ENCODE measurements at places on chromosomes 2 and 18. TPM values are rescaled to one million over a fixed set of nuclear protein-coding genes. Genes with fewer than 3 reads are reported as not detected.

ZSWIM2 gene
- not detected for total RNA-seq

ANKAR gene
- 7.9 TPM for total RNA-seq

- DNase-seq: no peak
Observed at GRCh38 chr2:216807857-216808272, 52.0 kb downstream of the TNP1 start.

GRCh38 chr2:102048465-102048864 is 56.7 kb downstream of the IL1R2 start:
- no peak for DNase-seq

CACNB4 gene
- total RNA-seq: 1.7 TPM

- DNase-seq: no peak
Observed at GRCh38 chr2:7031547-7032245, 114.5 kb downstream of the RNF144A start.

- DNase-seq: no peak
Observed at GRCh38 chr2:182321096-182321495, 105.7 kb downstream of the PDE1A start.

DNA sequence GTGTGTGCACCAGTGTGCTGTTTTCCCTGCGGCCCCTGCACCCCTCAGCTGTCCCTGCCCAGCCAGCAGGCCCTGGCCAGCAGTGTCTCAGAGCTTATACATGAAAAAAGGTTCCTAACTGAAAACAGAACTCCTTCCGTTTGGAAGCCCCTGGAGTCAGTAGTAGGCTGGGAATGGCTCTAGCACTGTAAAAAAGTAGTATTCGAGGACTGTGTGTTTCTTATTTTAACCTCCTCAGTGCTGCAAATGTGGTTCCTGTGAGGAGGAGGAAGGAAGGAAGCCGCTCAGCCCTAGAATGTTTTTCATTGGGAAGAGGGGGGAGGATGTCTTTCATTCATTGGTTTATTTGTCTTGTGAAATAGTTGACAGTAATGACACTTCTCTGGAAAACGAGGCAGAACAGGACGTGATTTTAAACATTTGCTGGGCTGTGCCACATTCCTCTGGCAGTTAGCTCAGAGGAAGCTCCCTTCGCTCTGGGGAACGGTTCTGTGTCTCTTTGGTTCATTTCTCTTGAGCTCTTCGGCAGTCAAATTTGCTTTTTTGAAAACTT is 103.5 kb downstream of the SPTBN1 start:
- DNase-seq: no peak

GRCh38 chr18:51278045-51278649 is 80.7 kb upstream of the MEX3C start:
- DNase-seq: no peak

DNA sequence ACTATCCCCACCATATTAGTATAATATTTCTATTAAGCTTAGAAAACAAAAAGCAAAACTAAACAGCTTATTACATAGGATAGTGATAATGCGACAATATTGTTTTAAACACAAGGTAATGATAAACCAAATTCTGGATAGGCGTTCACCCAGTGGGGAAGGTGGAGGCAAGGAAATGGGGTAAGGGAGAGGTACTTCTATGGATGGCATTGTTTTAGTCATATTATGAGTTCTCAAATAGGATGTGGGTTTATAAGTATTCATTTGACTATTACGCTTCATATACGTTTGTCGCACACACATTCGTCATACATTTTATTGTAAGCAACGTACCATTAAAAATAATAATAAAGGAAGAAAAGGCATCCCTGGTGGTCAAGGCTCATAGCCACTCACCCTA is 88.8 kb upstream of the DNMT3A start:
- no peak for DNase-seq

- peak; percentile 26 for DNase-seq
Observed at GRCh38 chr2:235095569-235095968, 143.8 kb downstream of the SH3BP4 start.

DNA sequence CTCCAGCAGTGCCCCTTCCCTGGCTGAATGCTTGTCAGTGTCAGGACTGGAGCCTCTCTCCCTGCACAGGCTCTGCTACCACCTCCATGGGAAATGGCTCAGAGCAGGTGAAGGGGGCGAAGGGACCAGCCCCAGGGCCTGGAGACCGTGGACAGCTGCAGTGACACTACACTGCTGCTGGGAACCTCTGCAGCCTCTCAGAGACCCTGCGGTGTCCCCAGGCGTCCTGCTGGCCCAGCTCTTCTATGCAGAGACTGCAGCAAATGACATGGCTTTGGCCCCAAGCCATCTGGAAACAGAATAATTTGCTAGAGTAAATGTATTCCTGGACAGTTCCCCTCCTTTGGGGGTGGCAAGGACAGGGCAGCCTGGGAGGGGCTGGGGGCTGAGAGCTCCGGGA is 53.2 kb downstream of the CIB4 start:
- no peak for DNase-seq

GRCh38 chr2:102425441-102426132 is 2.6 kb downstream of the IL18RAP start:
- no peak for DNase-seq

NT5DC4 gene
- not detected for total RNA-seq

- no peak for DNase-seq
Observed at GRCh38 chr2:178330175-178331017, 120.6 kb downstream of the PRKRA start.

STARD7 gene
- total RNA-seq: 91.8 TPM

- DNase-seq: no peak
Observed at GRCh38 chr2:112640800-112641675, 4.7 kb upstream of the SLC20A1 start.

GRCh38 chr2:77552956-77553355 is 30.8 kb upstream of the LRRTM4 start:
- DNase-seq: no peak

GRCh38 chr2:179454443-179455171 is 190.0 kb upstream of the SESTD1 start:
- no peak for DNase-seq

- no peak for DNase-seq
Observed at GRCh38 chr2:235413064-235413463, 80.8 kb upstream of the AGAP1 start.

DNA sequence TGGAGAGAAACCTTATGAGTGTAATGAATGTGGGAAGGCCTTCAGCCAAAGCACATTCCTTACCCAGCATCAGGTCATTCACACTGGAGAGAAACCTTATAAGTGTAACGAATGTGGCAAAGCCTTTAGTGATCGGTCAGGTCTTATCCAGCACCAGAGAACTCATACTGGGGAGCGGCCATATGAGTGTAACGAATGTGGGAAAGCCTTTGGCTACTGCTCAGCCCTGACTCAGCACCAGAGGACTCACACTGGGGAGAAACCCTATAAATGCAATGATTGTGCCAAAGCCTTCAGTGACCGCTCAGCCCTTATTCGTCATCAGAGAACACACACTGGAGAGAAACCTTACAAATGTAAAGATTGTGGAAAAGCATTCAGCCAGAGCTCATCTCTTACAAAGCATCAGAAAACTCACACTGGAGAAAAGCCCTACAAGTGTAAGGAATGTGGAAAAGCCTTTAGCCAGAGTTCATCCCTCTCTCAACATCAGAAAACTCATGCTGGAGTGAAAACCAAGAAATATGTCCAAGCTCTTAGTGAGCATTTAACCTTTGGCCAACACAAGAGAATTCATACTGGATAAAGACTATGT is 7.8 kb downstream of the ZNF892 start:
- no peak for DNase-seq

DNA sequence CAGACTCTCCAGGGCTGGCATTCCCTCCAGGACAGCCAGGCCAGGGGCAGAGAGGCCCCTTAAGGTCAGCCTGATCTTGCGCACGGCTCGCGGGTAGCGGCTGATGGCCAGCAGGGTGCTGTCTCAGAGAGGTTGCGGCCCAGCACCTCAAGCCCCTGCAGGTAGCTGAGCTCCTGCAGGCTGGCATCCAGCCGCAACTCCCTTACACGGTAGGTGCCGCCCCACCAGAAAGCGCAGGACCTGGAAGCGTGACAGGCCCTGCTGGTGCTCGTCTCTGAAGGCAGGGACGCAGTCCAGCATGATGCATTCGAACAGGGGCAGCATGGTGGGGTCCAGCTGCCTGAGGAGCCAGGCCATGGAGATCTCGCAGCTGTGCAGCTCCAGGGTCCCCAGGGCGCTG is 38.9 kb downstream of the C1D start:
- DNase-seq: no peak

KCNG3 gene
- total RNA-seq: not detected

GRCh38 chr2:17541531-17541950 is 1.0 kb downstream of the VSNL1 start:
- no peak for DNase-seq

DNA sequence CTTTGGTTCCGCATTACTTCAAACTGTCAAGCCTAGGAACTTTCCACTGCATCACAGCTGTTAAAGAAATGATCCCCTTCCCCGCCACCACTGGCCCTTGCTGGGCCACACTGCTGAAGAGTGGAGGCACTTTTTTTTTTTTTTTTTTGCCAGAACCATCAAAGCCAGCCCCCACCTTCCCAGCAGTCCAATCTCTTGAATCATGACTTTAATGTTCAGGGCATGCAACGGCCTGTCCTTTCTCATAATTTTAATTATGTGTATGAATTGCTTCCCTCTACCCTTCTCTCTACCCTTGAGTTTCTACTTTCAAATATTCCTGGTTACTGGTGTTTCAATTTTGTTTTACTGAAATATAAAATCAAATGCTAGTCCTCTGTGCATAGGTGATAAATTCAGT is 102.1 kb upstream of the LMAN1 start:
- DNase-seq: no peak

DNA sequence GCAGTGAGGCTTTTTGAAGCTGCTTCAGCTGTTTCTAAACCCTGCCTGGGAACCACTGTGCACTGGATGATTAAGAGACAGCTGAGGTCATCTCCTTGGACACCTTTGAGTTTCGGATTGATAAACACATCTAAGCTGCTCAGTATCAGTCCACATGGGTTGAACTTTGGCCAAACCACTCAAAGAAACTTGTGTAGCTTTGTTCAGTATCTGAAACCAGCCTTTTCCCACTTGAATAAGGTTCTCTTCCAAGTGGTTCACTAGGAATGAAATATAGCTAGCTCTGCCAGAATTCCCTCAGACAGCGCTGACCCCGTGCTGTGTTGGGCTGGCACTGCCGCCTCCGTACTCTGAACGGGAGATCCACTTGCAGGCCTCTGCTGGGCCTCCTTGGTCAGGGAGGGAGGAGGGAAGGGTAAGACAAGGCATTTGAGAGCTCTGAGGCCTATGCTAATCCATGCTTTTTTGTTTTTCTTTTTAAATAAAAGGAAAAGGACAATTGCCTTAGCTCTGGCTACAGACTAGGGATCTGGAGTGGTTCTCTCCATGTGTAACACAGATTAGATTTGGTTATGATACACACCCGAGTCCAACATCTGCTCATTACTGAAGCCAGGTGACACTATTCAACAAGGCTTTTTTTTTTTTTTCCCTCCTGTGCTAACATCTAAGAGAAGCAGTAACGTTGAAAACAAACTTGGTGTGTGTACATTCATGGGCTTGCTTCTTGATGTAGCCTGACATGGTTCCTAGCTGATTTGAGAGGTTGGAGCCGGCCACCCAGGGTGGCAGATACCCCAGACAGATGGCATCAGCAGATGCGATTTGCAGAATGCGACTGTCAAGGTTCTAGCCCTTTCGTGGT is 67.7 kb downstream of the NCK2 start:
- no peak for DNase-seq

- no peak for DNase-seq
Observed at GRCh38 chr18:22412176-22412911, 5.4 kb downstream of the CTAGE1 start.

- no peak for DNase-seq
Observed at GRCh38 chr2:126883666-126884040, 15.0 kb upstream of the TEX51 start.

TOGARAM2 gene
- 0.57 TPM for total RNA-seq

DNA sequence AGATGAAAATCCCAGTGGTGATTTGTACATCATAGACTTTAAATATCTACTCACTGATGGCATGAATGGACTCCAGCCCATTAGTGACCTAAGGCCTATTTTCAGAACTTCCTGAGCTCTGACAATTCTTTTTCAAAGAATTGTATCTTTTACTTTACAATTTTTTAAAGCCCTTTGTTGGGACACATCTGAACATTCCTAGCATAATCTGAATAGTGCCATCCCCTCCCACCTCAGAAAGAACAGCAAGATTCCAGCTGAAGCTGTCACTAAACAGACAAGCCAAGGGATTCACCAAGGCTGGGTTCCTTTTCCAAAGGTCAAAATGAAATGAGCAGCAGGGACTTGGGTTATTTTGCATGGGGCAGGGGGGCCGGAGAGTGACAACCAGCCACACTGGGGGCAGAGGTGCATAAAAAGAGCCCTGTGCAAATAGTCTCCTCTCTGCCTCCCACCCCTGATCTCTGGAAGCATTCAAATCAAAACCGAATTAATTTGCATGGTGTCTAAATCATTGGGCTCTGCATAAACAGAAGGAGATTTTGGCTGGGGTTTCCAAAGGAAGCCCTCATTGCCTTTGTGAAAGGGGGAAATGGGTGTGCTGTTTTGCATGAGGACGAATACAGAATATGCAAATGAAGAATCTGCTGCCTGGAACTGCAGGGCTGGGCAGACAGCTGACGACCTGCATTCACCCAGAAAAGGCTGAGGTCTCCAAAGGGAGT is 17.2 kb downstream of the EPHA4 start:
- no peak for DNase-seq

DNA sequence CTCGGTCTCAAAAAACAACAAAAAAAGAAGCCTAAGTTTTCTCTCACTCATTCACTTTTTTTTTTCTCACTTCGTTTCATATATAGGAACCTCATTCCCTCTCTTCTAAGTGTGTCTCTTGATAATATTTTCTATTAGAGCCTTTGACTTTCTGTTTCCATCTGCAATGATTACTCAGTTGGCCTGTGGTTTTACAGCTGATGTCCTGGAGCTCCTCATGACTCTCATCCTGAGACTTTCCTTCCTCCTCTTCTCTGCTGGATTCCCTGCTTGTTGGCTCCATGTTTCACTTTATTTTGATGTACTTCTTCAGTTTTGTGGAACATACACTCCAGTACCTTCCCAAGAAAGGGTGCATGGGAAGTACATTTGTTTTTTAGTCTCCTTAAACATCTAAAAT is 154.2 kb upstream of the GATA6 start:
- no peak for DNase-seq

IL37 gene
- not detected for total RNA-seq

DNA sequence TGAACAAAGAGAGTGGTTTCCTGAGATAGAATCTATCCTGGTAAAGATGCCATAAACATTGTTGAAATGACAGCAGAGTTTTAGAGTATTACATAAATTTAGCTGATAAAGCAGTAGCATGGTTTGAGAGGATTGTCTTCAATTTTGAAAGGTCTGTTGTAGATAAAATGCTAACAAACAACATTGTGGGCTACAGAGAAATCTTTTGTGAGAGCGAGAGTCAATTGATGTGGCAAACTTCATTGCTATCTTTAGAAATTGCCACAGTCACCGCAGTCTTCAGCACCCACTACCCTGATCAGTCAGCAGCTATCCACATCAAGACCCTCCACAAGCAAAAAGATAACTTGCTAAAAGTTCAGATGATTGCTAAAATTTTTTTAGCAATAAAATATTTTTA is 17.5 kb downstream of the VRK2 start:
- no peak for DNase-seq

- no peak for DNase-seq
Observed at GRCh38 chr2:24542269-24542872, 51.3 kb downstream of the NCOA1 start.

Measured in esophagus muscularis mucosa (tissue), 4 donors.